ENCODE measurements at places on chromosomes 2 and 18.

DNA sequence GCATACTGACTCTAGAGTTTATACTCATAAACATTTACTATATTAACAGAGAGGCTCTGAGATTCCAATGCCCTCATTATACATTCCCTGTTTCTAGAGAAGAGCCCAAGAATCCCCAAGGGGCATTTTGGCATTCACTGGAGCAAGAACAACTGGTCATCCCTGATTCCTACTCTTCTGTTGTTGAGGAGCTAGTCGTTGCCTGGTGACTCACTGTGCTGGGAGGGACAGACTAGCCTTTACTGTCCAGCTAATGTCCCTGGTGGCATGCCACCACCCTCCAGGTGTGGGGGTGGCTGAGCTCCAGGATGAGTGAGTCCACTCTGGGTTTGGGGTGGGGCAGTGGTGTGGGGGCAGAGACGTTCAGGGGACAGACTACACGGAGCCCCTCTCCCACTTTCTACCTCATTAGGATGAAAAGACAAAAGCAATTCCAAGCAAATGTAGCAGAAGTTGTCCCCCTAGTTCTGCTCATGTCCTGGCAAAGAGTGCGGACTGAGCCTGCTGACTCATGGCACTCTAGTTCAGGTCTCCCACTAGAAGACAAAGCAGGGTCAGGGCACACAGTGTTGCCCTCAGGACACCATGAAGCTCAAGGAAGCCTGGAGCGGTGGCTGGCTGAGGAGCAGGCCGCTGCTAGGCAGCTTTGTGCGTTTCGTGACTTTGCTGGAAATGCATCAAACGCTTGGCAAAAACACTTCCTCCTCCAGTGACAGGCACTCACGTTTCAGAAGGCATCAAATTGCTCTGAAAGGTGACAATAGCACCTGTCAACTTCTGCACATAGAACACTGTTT lies 49.4 kb downstream of the RHOB start:
- no peak for DNase-seq

DNA sequence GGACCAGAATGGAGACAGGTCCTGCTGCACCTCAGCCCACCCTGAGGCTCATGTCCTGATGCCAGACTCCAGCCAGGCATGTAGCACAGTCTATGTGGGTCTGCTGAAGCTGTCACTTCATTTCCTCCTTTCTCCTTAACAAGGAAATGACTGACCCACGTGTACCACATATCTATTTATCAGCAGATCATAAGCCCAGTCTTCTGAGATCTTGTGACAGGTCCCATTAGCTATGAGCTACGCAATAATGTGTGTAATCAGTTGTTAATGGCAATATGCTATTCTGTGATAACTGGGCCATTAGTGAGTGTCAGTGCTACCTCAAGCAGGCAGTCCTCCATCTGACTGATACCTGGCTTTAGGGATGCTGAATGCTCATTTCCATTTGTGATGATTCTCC lies 615.3 kb downstream of the BCL11A start:
- DNase-seq = no peak

- no peak for DNase-seq
Measured at GRCh38 chr2:40488927-40489677, 37.2 kb upstream of the SLC8A1 start.

- DNase-seq = peak; percentile 78
Measured at GRCh38 chr18:23178661-23179081, 43.4 kb downstream of the CABLES1 start.

DNA sequence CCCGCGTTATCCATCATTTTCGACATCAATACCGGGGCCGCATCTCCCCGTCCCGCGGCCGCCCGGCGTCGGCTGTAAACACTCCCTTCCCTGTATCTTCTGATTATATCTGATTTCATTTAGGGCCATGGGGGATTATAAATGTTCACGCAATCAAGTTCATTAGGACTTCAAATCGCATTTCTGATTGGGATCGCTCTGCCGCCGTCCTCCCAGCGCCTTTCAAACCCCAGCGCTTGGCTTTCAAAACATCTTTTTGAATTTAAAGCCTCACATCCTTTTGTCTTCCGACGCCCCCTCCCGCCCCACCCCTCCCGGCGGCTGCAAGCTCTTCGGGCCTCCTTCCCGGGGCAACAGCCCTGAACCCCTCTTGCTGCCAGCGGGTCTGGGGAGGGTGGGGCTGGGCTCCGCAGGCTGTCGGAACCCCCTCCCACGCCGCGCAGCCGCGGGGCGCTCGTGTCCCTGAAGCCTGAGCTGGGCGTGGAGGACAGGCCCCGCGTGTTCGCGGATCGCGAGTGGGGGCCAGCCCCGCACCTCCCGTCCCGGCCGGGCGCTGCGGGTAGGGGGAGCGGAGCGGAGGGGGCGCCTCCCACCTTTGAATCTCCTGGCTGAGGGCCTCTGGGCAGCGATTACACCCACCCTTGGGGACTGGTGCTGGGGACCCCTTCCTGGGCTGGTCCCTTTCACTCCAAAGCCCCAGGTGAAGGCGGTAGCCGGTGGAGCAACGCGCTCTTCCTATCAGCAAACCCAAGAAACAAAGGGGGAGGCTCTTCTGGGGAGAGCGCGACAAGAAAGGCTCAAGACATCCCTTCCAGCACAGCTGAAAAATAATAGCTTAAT lies 11.3 kb upstream of the GBX2 start:
- DNase-seq = peak; percentile 19

DNA sequence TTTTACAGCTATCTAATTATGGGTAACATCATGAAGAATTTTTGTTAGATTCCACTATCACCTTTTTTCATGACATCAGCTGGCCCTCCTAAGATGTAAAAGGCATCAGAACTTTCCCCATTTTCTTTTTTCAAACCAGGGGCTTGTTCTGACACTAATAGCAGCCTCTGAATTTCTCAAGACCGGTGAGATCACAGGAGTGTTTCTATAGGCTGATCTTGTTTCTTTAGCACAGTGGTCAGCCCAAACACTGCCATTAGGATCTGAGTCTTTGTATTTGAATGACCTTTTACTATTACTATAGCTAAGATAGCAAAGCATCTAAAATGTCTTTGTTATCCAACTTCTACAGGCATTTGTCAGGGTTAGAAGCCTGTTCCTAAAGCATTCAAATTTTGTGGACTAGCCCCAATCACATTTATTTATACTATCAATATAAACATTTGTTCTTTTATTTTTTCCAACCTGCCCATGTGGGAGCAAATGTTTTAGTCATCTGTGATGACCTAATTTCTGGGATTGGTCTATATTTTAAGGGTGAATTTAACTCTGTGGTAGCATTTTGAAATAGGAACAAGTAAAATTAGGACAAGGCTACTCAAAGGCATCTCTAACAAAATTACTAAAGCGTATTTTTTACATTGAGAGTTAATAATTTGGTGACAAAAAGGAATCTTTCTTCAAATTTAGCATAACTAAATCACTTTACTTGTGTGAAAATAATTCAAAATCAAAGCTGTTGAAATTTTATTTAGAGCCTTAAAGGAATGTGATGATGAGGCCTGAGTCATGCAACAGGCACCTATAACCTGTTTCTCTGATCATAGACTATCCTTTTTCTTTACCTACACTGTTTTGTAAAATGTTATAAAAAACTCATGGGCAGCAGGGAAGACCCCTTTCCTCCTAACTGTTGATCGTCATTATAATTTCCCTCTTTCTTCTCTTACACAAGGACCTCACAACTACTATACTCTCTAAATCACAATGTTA lies 39.3 kb downstream of the ZAP70 start:
- DNase-seq = peak; percentile 65

- no peak for DNase-seq
Measured at GRCh38 chr2:114160263-114160981, 270.5 kb downstream of the ACTR3 start.

- DNase-seq = no peak
Measured at GRCh38 chr2:47238638-47239037, 83.5 kb upstream of the STPG4 start.

DNA sequence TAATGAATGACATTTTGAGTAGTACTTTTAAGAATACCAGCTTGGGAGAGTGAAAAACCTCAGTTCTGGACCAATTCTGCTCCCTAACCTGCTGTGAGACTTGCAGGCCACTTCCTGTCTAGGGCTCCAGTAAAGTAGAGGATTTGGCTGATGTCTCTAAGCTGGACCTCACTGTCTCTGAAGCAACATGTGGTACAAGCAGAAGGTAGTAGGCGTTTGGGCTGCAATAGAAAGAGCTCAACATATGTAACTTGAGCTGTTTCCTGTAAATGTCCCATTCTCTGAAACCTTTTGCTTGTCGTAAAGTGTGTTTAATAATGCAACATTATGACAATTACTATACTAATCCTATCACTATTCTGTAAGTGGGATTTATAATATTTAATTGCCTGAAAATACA lies 213.1 kb downstream of the MYO3B start:
- DNase-seq = no peak

GRCh38 chr2:2591542-2591940 lies 260.5 kb upstream of the MYT1L start:
- no peak for DNase-seq

GRCh38 chr2:141062031-141062430 lies 1068.8 kb downstream of the LRP1B start:
- DNase-seq = no peak

- peak; percentile 72 for DNase-seq
Measured at GRCh38 chr2:39437522-39438296, 624 bp upstream of the MAP4K3 start.

DNA sequence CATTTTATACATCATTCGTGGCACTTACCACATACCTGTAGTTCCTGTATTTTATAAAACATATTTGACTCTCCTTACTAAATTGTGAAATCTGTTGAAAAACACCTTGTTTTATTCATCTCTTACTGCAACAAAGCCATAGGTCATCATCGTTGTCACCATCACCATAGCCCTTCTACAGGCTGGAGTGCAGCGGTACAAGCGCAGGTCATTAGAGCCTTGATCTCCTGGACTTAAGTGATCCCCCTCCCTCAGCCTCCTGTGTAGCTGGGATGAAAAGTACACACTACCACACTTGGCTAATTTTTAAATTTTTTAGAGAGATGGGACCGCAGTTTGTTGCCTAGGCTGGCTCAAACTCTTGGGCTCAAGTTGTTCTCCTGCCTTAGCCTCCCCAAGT lies 184.2 kb downstream of the PHLPP1 start:
- no peak for DNase-seq

DNA sequence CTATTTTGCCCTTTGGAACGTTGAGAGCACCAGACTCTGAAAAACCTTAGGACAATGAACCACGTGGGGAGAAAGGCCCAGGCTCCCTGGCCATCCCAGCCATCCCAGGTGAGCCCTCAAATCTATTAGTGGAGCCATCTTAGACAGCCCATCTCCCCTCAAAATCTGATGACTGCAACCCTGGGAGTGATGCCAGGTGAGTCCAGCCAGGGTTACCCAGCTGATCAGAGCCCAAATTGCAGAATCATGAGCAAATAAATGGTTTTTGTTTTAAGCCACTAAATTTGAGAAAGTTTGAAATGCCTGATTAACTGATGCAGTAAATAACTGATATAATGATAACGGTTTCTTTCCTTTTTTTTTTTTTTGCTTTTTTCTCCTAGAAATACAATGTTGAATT lies 242.4 kb downstream of the GCA start:
- no peak for DNase-seq

GRCh38 chr2:129667577-129667976 lies 311.9 kb upstream of the RAB6C start:
- DNase-seq = no peak

GRCh38 chr2:145961846-145962245 lies 1441.9 kb upstream of the ZEB2 start:
- no peak for DNase-seq

GRCh38 chr2:103361712-103362111 lies 599.9 kb downstream of the TMEM182 start:
- no peak for DNase-seq

DNA sequence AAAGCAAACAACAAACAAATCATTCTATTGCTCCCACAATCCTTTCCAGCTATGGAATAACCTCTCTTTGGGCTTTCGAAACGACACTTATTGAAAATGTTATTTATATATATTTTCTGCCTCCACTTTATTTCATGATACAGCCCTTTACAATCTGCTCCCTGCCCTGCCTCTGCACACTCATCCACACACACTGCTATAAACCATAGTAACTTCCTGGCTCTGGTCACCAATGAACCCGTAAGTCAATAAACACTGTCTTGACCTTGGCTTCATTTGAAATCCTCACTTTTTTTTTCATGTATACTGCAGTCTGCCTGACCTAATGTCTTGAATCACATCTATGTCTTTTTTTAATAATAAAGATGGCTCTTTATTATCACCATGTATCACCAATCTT lies 161.5 kb downstream of the SLC39A10 start:
- no peak for DNase-seq

GRCh38 chr2:118847762-118848172 lies 319 bp upstream of the EN1 start:
- DNase-seq = no peak

DNA sequence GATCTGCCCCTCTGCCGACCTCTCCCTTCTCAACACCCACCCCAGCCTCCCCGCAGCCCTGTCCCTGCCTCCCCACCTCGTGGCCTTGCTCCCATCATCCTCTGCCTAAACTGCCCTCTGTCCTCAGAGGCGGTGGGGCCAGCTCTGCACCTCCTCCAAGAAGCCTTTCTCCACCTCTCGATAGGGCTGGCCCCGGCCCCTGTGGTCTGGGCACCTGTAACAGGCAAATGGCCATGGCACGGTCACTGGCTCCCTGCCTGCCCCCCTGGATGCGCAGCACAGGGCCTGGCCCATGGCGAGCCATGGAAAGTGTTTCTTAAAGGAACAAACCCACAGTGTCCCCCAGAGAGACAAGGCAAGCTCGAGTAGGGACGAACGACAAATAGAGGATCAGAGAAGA lies 42.0 kb downstream of the MYO7B start:
- DNase-seq = no peak

DNA sequence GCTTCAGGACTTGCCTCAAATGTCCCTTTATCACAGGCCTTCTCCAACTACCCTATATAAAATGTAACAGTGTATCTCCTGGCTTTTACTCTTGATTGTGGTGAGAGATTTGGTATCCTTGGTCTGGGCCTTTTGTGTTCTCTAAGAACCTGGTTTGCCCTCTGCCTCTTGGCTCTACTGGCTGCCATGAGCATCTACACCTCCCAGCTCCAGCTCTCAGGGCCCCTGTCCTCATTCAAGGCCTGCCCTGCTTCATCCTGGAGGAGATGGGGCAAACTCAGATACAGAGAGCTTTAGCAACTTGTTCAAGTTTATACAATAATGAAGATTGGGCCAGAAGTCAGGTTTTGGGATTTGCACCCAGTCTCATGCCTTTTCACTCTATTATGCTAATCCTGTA lies 45.0 kb downstream of the QPCT start:
- no peak for DNase-seq

- DNase-seq = no peak
Measured at GRCh38 chr18:56248610-56249235, 389.7 kb downstream of the TXNL1 start.
